ENCODE measurements at places on chromosomes 13 and 19.

- H3K4me1 ChIP-seq, result peaks cover 12% of the 10 kb centered on the region
- H3K4me3 ChIP-seq, result no peak overlapping the region
- H3K27ac ChIP-seq, result no peak overlapping the region
- H3K27me3 ChIP-seq, result no peaks in the 10 kb centered on the region
Measured at GRCh38 chr19:4811328-4812131, 20.0 kb downstream of the TICAM1 start.

DNA sequence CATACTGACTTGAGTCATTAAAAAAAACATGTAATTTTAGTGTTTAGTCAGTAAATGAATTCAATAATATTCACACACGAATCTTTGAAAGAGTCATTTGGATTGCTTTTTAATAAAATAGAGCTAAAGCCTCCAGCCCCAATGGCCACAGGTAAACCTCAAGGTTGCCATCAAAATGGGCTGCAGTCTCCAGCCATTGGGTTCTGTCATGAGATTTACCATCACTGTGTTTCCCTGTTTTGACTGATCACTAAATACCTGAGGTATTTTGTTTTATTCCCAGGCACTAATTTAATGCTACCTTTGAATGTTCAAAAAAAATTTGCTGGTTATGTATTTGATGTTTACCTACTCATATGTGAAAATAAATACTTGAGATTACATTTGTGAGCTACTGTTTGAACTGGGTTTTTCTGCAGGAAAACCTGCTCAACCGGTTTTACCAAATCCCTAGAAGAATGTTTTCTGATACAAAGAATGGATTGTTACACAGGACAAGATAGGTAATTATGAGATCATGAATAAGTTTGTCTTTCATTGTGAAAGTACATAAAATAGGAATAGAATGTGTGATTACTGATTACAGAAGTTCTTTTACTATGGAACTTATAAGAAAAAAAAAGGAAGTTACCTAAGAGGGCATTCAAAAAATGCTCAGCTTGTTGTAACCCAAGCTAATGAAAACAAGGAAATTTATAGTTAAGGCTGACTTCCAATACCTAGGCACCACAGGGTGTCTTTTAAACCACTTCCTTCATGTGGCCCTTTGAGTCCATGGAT, 391.3 kb downstream of the EFNB2 start:
- no peak overlapping the region for H3K27ac ChIP-seq
- H3K4me1 ChIP-seq, result no peaks in the 10 kb centered on the region
- no peaks in the 10 kb centered on the region for H3K27me3 ChIP-seq
- DNase-seq, result no peak

DNA sequence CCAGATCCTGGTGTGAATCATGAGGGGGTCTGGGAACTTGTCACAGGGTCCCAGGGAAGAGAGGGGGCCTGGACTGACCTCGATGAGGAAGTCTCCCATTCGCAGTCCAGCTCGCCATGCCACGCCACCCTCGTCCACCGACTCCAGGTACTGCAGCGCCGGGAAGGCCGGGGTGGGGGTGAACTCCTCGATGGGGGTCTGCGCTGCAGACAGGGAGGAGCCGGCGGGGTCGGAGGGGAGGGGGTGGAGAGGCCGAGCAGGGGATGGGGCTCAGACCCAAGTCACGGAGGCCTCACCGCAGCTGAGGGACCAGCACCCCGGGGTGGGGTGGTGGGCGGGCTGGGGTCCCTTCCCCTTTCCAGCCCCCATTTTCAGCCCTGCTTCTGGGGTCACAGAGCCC, 30.8 kb downstream of the SHANK1 start:
- no peak overlapping the region for H3K4me3 ChIP-seq
- no peaks in the 10 kb centered on the region for H3K36me3 ChIP-seq
- DNase-seq, result no peak
- H3K4me1 ChIP-seq, result no peaks in the 10 kb centered on the region
- H3K27ac ChIP-seq, result no peak overlapping the region

DNA sequence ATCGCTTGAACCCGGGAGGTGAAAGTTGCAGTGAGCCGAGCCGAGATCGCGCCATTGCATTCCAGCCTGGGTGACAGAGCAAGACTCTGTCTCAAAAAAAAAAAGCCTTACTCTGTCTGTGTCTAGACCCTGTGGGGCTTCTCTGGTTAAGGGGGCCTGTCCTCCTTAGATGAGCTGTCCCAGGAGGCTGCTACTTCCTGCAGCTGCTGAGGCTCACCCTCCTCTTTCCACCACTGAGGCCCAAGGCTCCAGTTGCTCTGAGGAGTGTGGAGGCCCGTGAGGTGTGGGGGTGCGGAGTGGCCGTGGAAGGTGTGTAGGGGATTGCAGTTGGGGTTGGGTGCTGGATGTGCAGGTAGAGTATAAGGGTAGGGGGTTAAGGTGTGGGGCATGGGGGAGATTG, 22.1 kb upstream of the RASA3 start:
- DNase-seq, result peak; percentile 84
- H3K4me1 ChIP-seq, result peaks cover 27% of the 10 kb centered on the region
- peak overlapping the region; percentile 86 for H3K27ac ChIP-seq
- no peaks in the 10 kb centered on the region for H3K36me3 ChIP-seq
- no peak overlapping the region for H3K4me3 ChIP-seq
- no peaks in the 10 kb centered on the region for H3K27me3 ChIP-seq

- no peak overlapping the region for H3K27ac ChIP-seq
- H3K36me3 ChIP-seq, result peaks cover 29% of the 10 kb centered on the region
- no peaks in the 10 kb centered on the region for H3K27me3 ChIP-seq
- no peak for DNase-seq
- H3K4me1 ChIP-seq, result no peaks in the 10 kb centered on the region
Measured at GRCh38 chr19:5893907-5894703, 9.5 kb downstream of the NDUFA11 start.

- H3K27ac ChIP-seq, result 0 out of 2 replicates have a peak overlapping the region, but pooled peaks have one; percentile 9
- H3K27me3 ChIP-seq, result no peaks in the 10 kb centered on the region
- H3K36me3 ChIP-seq, result peaks cover 22% of the 10 kb centered on the region
Measured at GRCh38 chr19:46984077-46985010, 35.3 kb upstream of the NPAS1 start.

GRCh38 chr13:46350003-46350402, 37.0 kb downstream of the RUBCNL start:
- DNase-seq, result no peak
- H3K4me1 ChIP-seq, result no peaks in the 10 kb centered on the region
- no peak overlapping the region for H3K27ac ChIP-seq
- H3K4me3 ChIP-seq, result no peak overlapping the region
- H3K36me3 ChIP-seq, result peaks cover 27% of the 10 kb centered on the region

- no peaks in the 10 kb centered on the region for H3K27me3 ChIP-seq
- H3K36me3 ChIP-seq, result no peaks in the 10 kb centered on the region
- no peak overlapping the region for H3K4me3 ChIP-seq
- no peak overlapping the region for H3K27ac ChIP-seq
- DNase-seq, result no peak
Measured at GRCh38 chr19:5293612-5294378, 46.8 kb downstream of the PTPRS start.

GRCh38 chr19:459724-460511, 915 bp downstream of the SHC2 start:
- no peak for DNase-seq
- no peaks in the 10 kb centered on the region for H3K36me3 ChIP-seq
- no peak overlapping the region for H3K27ac ChIP-seq
- H3K4me3 ChIP-seq, result no peak overlapping the region

GRCh38 chr19:35216016-35216832, 12.3 kb downstream of the FAM187B start:
- peaks cover 7% of the 10 kb centered on the region for H3K4me1 ChIP-seq
- no peak for DNase-seq
- H3K4me3 ChIP-seq, result no peak overlapping the region

DNA sequence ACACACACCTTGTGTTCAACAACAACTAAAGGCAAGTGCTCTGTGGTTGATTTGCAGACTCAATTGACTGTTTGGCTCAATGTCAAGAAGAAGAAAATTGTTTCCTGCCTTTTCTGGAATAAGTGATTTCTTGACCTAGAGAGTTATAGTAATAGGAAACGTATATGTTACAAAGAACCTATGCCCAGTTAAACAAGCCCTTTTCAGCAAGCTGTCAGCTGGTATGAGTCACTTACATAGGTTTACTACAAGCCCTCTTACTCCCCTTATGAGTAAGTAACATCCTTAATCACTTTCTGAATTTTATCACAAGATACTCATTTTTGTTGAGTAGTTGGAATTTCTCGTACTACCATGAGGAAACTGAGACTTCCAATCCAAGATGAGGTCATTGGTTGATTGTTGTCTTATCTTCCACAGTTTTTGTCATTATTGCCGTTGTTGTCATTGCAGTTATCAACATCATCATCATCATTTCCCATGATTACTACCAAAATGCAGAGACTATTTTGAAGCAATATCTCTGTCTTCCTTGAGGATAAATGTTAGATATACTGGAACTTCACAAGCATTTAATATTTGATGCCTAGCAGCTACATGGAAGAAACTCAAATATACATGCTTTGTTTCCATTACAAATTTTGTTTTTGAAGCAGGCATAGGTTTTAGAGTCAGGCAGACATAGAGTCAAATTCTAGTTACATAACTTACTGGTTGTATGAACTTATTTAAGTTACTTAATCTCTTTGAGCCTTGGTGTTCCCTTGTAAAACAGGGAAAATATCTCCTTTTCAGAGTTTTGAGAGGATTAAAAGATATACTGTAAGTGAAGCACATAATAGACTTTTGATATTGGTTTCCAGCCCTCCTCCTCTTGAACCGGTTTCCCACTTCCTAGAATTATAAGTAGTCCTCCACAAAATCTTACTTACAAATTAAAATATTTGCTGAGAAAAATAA, 106.0 kb downstream of the RAP2A start:
- no peaks in the 10 kb centered on the region for H3K36me3 ChIP-seq
- no peak overlapping the region for H3K27ac ChIP-seq
- peaks cover 6% of the 10 kb centered on the region for H3K27me3 ChIP-seq
- H3K4me3 ChIP-seq, result no peak overlapping the region

- DNase-seq, result no peak
- no peak overlapping the region for H3K4me3 ChIP-seq
- peaks cover 21% of the 10 kb centered on the region for H3K4me1 ChIP-seq
- no peaks in the 10 kb centered on the region for H3K27me3 ChIP-seq
- H3K36me3 ChIP-seq, result peaks cover 87% of the 10 kb centered on the region
Measured at GRCh38 chr13:100657881-100658315, 16.7 kb downstream of the TMTC4 start.

GRCh38 chr13:51298812-51299211, 40.7 kb upstream of the SERPINE3 start:
- H3K27ac ChIP-seq, result no peak overlapping the region
- no peaks in the 10 kb centered on the region for H3K4me1 ChIP-seq
- peaks cover 5% of the 10 kb centered on the region for H3K27me3 ChIP-seq
- no peak overlapping the region for H3K4me3 ChIP-seq

GRCh38 chr19:55088543-55089341, 13.1 kb downstream of the EPS8L1 start:
- H3K4me1 ChIP-seq, result no peaks in the 10 kb centered on the region
- no peak overlapping the region for H3K27ac ChIP-seq
- no peaks in the 10 kb centered on the region for H3K27me3 ChIP-seq
- peak; percentile 82 for DNase-seq
- H3K4me3 ChIP-seq, result no peak overlapping the region

- no peak overlapping the region for H3K27ac ChIP-seq
- no peak for DNase-seq
- no peak overlapping the region for H3K4me3 ChIP-seq
- peaks cover 8% of the 10 kb centered on the region for H3K27me3 ChIP-seq
- H3K4me1 ChIP-seq, result no peaks in the 10 kb centered on the region
- H3K36me3 ChIP-seq, result no peaks in the 10 kb centered on the region
Measured at GRCh38 chr13:108444448-108444847, 174.9 kb downstream of the TNFSF13B start.

GRCh38 chr19:47273313-47274070, 1.2 kb upstream of the INAFM1 start:
- no peaks in the 10 kb centered on the region for H3K27me3 ChIP-seq
- peak; percentile 93 for DNase-seq

DNA sequence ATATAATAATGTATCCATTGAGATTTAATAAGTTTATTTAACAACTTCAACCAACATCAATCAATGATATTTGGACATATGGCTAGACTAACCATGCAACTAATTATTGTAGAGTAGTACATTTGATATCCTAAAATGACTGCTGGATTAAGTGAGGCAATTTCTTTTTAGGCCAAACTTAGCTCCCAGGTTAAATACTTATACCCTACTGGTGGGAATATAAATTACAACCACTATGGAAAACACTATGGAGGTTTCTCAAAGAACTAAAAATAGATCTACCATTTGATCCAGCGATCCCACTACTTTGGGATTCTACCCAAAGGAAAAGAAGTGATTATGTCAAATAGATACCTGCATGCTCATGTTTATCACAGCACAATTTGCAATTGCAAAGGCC, 345.8 kb downstream of the RBM26 start:
- no peak for DNase-seq
- no peak overlapping the region for H3K27ac ChIP-seq
- no peak overlapping the region for H3K4me3 ChIP-seq

DNA sequence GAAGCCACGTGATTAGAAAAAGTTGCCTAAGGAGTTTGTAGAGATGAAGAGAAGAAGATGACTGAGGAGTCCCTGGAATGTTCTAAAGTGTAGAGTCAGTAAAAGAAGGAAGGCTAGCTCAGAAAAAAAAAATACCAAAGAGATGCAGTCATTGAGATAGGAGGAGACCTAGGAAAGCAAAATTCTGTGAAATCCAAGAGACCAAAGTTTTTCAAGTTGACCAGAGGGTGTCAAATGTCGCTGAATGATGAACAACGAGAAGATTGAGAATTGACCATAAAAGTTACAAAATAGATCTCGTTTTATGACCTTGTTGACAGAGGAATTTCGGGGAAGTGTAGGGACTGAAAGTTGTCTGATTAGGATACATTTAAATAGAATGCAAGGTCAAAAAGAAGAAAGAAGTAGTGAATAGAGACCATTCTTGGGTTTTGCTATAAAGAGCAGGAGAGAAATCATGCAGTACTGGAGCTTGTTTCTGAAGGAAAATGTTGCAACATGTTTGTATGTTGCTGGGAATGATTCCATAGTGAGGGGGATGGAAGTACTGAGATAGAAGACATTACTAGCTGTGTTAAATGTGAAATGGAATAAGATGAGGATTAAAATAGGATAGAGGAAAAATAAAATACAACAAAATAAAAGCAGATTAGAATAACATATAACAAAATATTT, 30.2 kb upstream of the HTR2A start:
- peaks cover 4% of the 10 kb centered on the region for H3K27me3 ChIP-seq
- no peak overlapping the region for H3K27ac ChIP-seq
- H3K4me3 ChIP-seq, result no peak overlapping the region
- DNase-seq, result no peak

DNA sequence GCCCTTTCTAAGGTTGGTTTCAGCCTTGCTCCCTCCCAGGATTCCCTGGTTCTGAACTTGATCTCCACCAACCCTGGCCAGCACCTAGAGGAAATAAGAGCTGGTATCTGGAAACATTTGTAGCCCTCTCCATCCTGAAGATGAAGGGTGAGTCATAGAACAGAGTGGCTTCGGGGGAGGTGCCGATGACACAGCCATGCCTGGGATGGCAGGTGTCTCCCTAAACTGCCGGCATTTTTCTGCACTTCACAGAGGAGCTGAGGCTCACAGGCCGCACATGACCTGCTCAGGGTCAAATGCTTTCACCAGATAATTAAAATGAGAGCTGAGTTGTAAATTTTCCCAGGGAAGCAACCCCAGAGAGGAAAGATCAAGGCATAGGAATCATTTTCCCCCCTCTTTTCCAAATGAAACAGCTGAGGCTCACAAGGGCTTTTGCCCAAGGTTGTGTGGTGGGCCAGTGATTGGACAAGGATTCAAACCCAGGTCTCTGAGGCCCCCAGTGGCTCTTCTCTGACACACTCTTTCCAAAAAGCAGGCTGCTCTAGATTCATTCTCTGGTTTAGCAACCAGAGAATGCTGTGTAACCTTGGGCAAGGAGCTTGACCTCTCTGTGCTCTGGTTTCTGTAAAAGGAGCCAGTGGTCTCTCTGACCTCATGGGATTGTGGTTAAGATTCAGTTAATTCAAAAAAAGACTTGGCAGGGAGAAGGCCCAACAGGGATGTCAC, 1.2 kb upstream of the SLC25A42 start:
- H3K36me3 ChIP-seq, result peaks cover 33% of the 10 kb centered on the region
- peak overlapping the region; percentile 19 for H3K4me3 ChIP-seq
- peak overlapping the region; percentile 73 for H3K27ac ChIP-seq
- DNase-seq, result peak; percentile 30
- peaks cover 33% of the 10 kb centered on the region for H3K4me1 ChIP-seq
